Karpas-422 (cell line): ENCODE measurements at places on chromosomes 5 and 9. TPM values are rescaled to one million over a fixed set of nuclear protein-coding genes. Genes with fewer than 3 reads are reported as not detected.

The CDH10 gene
- total RNA-seq = not detected in 2 replicates

DNA sequence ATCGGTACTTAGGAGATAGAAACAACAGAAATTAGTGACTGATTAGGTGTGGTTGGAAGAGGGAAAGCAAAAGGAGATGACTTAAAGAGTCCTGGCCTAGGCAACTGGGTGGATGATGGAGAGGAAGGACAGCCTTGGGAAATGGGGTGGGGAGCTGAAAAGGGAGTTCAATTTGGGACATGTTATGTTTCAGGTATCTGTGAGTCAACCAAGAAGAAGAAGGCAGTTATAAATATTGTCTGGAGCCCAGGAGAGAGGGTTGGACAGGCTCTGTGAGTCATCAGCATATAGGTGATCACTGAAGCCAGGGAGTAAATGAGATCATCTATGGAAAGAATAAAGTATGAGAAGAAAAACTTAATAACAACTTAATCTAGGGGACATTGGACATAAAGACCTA is 357.7 kb downstream of the NPR3 start:
- no peak for DNase-seq

The REEP2 gene
- 1.8 and 3.1 TPM in 2 replicates for total RNA-seq

DNA sequence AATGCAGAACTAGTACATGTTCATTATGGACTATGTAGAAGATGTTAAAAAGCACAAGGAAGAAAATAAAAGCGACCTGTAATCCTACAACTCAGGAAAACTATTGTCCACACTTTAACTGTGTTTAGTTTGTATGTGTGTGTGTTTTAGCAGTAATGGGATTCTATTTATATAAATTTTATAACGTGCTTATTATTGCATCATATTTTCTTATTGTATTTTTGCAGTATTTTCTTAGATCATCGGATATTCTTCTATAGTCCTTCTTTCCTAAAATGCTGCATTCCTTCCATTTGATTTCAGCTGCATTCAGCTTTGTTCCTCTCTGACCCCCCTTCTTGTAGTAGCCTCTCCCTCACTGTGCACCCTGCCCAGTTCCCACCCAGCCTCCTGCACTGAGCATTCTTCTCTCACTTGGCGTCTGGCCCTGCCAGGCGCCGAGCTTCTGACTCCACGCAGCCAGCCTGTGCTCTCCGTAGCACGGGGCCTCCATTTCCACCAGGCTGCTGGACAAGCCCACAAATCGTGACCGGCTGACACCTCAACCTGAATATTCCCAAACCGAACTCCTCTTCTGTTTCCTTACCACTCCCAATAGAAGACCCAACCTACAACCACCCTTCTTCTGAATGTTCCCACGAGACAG is 39.9 kb downstream of the MVB12B start:
- DNase-seq = no peak

DNA sequence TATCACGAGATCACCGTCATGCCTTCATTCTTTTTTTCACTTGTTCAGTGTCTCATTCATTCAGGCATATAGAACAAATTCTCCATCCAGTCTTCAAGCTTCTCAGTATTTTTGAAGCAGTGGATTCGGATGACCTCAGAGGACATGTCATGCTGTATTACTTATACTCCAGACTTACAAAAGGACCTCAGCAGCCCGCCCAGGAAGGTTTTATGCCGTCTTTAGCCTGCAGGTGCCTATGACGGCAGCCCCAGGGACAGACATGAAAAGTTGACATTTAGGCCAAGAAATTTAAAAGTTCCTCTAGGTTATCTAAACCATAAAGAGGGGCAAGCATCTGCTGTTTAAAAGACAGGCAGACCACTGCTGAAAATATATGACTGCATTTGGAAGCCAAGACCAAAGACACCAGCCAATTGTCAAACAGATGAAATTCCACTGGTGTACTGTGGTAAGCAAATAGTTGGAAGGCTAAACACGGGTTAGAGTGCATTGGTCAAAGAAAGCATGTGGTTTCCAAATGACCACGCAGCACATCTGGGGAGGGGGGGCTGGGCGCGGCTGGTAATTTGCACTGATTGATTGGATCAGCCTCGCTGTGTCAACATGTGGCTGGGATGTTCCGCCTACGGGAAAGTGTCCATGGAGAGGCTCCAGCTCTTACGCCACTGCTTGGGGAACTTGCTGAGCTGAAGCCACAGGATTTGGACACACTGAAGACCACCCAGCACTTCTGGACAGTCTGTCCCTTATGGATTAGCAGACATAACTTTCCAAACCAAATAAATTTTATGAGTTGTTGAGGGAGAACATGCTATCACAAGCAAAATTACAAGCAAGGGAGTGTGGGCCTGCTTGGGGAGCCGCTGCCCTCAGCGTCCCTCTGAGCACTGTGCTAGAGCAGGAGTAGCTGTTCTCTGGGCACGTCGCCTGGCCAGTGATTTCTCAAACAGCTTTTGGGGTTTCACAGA is 173.6 kb downstream of the FANCC start:
- DNase-seq = no peak

The TNC gene
- 0.36 and 0.60 TPM in 2 replicates for total RNA-seq

- no peak for DNase-seq
Measured at GRCh38 chr9:134233022-134233421, 68.7 kb upstream of the RNU6ATAC start.

DNA sequence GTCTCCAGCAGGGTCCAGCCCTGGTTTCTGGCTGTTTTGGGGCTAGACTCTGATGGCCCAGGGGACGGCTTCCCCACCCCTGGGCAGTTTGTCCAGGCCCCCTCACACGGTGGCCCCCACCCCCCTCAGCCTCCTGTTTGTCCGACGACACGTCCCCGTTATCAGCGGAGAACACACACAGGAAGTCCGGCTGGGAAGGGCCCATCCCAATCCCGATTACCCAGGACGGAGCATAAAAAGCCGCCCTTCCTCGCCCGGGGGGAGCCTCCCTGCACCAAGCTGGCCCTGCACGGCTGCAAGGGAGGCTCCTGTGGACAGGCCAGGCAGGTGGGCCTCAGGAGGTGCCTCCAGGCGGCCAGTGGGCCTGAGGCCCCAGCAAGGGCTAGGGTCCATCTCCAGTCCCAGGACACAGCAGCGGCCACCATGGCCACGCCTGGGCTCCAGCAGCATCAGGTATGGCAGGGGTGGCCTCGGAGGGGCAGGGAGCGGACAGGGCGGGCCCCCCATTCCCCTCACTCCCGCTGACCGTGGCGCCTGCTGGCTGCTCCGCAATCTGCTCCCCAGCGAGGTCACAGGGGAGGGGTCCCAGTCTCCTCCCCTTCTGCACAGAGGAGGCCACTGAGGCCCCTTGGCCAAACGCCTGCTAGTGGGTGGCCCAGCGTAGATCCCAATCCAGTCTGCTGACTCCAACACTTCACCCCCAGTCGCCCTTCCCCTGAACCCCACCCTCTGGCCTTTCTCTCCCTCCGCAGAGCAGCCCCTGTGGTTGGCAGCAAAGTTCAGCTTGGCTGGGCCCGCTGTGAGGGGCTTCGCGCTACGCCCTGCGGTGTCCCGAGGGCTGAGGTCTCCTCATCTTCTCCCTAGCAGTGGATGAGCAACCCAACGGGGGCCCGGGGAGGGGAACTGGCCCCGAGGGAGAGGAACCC is at the start of gene EGFL7:
TSS of gene EGFL7 (plus strand) at position 261 of the 926 bp plus-strand sequence. CDS start 5,367 bp downstream, outside the sequence.
- no peak for DNase-seq

- no peak for DNase-seq
Measured at GRCh38 chr5:142097681-142098080, 10.9 kb upstream of the NDFIP1 start.

- no peak for DNase-seq
Measured at GRCh38 chr5:61754792-61755191, 422.7 kb downstream of the ZSWIM6 start.

The PLPP7 gene
- total RNA-seq = not detected in 2 replicates

The SHC3 gene
- total RNA-seq = 0.04 TPM in 1 of 2 replicates, not detected in the other

The ZDHHC11B gene
- total RNA-seq = 0.34 and 1.5 TPM in 2 replicates

The TNFSF8 gene
- 17.9 and 19.6 TPM in 2 replicates for total RNA-seq

The PAPPA gene
- total RNA-seq = 0.14 and 0.30 TPM in 2 replicates

The GHR gene
- total RNA-seq = not detected in 2 replicates

DNA sequence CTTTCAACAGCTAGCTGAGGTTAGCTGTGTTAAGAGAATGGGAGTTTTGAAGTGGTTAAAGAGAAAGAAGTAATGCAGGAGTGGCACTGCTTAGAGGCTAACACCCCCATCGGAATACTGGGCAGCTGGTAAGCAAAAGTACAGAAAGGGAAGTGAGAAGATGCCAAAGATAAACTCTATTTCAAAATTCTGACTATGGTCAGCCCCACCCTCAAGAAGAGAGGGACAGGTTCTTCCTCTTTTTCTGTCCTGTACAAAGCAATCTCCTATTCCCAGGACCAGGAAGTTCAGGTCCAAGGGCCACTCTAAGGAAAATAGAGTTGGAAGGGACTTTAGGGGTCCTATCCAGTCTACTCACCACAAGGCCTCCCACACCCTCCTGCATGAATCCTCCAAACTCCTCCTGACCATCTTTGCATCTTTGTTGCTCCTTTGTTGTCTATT is 45.9 kb upstream of the JAK2 start:
- peak; percentile 45 for DNase-seq

DNA sequence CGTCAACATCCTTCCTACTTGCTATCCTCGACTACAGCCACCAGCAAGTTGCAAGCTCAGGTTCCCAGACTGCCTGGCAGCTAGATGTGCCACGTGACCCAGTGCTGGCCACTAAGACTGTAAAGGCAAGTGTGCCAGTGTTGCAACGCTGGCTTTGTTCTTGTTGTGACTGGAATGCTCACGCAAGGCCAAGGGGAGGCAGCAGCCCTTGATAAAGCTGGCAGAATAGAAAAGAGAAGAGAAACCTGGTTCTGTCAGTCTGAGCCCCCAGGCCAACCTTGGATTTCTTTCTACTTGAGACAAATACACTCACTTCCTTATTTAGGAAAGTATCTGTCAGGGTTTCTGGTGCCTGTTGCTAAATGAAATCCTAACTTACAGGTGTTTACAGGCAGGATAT is 113.0 kb downstream of the KLHL3 start:
- DNase-seq = no peak

DNA sequence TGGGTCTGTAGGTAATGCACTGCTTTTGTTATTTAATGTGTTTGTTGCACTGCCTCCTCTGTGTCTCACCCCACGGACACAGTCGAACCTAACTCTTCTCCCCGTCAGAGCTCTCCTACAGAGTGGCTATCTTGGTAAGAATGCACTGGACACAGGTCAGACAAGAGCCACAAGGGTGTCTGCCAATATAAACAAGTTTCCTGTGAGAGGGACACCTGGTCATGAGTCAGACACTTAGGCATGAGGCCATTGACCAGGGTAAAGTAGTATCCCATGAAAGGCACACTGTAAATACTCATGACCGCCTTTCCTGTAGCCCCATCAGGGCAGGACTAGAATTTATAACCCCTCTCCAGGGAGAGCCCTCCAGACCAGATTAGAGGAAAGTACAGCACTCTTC is 115.5 kb downstream of the SLC12A2 start:
- no peak for DNase-seq

- DNase-seq = no peak
Measured at GRCh38 chr5:81826128-81826527, 75.2 kb upstream of the SSBP2 start.

The NRG2 gene
- not detected in 2 replicates for total RNA-seq

GRCh38 chr5:177096162-177097015 is 9.7 kb downstream of the FGFR4 start:
- no peak for DNase-seq
